ENCODE measurements at places on chromosomes 7 and 10. TPM values are rescaled to one million over a fixed set of nuclear protein-coding genes. Genes with fewer than 3 reads are reported as not detected.

DNA sequence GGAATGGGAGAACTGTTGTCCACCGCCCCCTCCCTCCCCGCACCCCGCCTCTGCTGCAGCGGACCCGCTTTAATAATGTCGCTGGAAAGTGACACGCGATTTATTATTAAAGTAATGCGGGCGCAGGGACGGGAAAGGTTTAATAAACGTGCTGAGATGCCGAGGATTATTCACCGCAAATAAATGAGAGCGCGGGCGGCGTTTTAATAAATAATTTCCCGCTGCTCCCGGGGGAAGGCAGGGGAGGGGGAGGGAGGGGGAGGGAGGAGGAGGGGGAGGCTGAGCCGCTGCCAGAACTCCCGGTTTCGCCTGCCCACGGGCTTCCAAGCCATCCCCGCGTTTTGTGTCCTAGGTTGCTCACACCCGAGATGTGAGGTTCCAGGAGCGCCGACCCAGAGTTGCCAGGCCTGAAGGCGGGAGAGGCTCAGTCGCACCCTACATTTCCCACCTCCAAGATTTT lies 5.1 kb downstream of the KAZALD1 start:
- no peaks in the 10 kb centered on the region for H3K4me1 ChIP-seq
- H3K4me3 ChIP-seq: peak overlapping the region; percentile 51
- no peak for DNase-seq
- no peak overlapping the region for H3K27ac ChIP-seq

Gene CAV1
- total RNA-seq: 3.8 TPM

DNA sequence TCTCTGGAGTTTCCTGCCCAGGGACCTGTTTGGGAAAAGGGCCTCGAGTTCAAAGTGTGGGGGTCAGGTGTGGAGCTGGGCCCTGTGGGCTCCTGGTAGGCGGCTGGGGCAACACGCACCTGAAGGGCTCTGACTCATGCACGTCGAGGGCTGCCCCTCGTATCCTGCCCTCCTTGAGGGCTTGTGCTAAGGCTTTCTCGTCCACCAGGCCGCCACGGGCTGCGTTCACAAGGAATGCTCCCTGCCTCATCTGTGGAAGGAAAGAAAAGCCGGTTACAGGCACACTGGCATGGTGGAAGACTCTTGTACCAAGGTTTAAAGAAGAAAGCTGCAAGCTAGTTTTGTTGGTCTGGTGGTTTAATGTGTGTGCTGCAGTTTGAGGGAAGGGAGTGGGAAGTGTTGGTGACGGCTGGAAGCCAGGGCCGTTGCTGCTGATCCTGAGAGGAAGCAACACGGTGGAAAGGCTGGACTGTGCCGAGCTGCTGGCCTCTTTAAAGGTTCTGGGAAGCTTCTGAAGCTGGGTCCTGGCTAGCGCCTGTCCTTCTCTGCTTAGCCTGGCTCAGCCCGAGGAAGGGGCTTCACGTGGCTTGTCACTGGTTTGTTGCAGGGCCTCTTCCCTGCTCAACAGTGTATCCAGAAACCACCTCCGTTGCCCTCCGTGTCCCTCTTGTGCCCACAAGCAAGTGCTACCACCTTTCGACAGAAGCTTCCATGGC lies 52.0 kb downstream of the ZRANB1 start:
- no peaks in the 10 kb centered on the region for H3K36me3 ChIP-seq
- no peaks in the 10 kb centered on the region for H3K4me1 ChIP-seq
- no peak overlapping the region for H3K27ac ChIP-seq
- H3K27me3 ChIP-seq: no peaks in the 10 kb centered on the region
- peak; percentile 53 for DNase-seq

DNA sequence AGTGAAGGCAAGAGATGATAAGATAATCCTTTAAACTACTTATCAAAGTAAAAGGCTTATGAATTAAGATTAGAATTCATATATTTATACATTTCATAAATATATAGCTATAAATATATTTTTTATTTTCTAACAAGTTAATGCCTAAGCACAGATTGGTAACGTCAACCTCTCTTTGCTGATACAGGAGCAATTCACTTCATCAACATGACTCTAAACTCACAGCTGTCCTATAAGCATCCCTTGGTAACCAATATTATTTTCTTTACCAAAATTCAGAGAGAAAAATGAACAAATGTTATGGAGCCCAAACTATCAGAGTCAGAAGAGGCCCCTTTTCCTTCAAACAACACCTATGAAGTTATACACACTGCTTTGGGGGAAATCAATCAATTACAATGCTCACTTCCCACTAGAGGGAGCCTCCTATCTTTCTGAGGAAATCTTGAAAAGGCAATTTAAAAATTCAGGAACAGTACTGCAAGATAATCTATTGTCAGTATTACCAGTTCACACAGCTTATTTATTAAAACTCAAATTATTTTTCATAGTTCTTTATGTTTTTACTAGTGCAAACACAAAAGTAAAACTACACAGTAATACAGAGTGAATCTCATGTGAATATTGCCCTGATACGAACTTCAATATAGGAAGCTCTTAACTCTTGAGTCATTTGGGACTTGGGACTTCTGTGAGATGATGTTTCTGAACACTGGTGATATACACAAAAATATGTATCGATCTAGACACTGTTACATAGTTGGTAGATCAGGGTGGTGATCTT lies 51.0 kb upstream of the NOBOX start:
- H3K27me3 ChIP-seq: no peaks in the 10 kb centered on the region
- no peak overlapping the region for H3K4me3 ChIP-seq
- H3K36me3 ChIP-seq: no peaks in the 10 kb centered on the region
- no peak overlapping the region for H3K27ac ChIP-seq
- H3K4me1 ChIP-seq: no peaks in the 10 kb centered on the region

Gene ACTR3C
- total RNA-seq: 32.6 TPM

Gene H2BK1
- total RNA-seq: not detected

DNA sequence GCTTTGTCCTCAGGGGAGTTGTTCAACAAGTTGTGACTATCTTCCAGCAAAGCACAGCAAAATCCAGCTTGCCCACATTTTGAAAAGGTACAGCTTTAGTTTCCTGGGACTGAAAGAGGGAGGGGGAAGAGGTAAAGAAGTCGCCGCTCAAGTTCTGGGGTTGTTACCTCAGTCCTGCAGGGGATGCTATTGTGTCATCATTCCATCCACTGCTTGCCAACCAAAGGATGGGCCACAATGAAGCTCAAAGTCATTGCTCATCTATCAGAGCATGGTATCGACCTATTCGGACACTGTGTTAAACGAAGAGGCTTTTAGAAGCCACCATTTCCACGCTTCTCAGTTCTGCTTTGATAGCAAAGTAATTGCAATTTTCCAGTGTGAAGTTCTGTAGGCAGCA lies 34.3 kb downstream of the NPY start:
- no peaks in the 10 kb centered on the region for H3K36me3 ChIP-seq
- no peak overlapping the region for H3K4me3 ChIP-seq

Gene PIK3AP1
- 174 TPM for total RNA-seq
